ENCODE measurements at places on chromosomes 12 and 14.

- DNase-seq = no peak
Measured at GRCh38 chr12:57515934-57516541, 4.3 kb downstream of the DDIT3 start.

GRCh38 chr12:64618953-64619590 lies 8.8 kb downstream of the RASSF3 start:
- DNase-seq = peak; percentile 72

- no peak for DNase-seq
Measured at GRCh38 chr12:130959632-130960031, 5.9 kb downstream of the ADGRD1 start.

DNA sequence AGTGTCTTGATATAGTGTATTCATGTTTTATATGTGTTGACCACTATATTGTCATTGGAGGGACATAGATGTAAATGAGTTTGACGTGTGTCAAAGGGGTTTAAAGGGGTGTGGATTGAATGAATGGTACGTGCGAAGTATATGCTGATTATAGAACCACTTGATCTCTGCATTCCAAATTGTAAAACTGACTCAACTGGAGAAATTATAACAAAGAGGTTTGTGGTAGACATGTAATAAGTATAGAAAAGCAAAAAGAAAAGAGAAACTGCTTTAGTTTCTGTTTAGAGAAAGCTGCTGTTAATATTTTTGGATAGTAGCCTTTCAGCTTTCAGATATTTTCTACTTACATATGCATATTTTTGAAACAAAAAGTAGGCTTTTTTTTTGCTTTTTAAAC lies 8.9 kb upstream of the MYRFL start:
- DNase-seq = no peak

DNA sequence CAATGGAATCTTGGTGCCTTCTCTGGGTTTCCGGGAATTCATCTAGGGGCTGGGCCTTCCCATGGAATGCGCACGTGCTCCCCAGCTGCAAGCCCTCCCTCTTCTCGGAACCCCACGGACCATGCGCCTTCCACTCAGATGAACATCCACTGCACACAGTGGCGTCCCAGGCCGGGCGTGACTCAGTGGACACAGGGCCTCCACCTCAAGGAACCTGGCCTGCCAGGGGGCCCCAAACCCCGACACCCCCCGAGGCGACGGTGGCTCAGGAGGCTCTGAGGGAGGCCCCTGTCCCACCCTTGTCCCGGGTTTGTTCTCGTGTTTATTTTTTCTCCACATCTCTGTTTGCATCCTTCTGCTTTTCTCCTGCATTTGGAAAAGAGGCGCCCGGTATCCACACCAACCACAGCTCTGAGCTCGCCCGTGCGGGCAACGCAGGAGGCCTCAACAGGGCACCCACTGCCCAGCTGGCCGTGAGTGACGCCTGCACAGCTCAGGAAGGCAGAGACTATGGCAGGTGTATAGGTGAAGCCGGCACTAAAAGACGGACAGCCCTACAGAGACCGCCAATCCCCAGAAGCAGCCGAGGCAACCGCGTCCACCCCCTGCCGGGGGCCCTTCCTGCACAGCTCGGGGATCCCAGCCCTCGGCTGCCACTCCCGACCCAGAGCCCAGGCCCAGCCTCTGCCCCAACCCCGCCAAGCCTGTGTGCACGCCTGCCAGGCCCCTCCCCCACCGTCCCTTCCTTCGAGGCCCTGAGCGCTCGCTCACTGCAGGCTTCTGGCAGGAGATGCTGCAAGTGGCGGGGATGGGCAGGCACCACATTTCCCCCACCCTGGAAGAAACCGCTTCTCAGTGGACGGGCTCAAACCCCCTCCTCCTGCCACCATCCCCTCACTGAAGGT lies 23.8 kb upstream of the GALNT9 start:
- DNase-seq = no peak

GRCh38 chr12:95756362-95756761 lies 34.2 kb downstream of the NTN4 start:
- no peak for DNase-seq

DNA sequence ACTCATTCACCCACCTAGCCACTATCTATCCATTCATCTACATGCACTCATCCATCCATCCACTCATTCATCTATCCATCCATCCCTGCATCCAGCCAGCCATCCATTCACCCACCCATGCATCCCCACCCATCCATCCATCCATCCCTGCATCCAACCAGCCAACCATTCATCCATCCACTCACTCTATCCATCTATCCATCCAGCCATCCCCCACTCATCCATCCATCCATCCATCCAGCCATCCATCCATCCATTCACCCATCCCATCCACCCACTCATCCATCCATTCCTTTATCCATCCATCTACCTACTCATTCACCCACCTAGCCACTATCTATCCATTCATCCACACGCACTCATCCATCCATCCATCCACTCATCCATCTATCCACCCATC lies 73.1 kb downstream of the NOC4L start:
- no peak for DNase-seq

- DNase-seq = no peak
Measured at GRCh38 chr14:74474376-74474775, 18.7 kb downstream of the NPC2 start.

GRCh38 chr14:60865378-60866127 lies 115.3 kb downstream of the TRMT5 start:
- DNase-seq = no peak

- DNase-seq = no peak
Measured at GRCh38 chr12:110647631-110648040, 33.7 kb downstream of the TCTN1 start.

GRCh38 chr14:58560208-58560607 lies 77.6 kb upstream of the DACT1 start:
- peak; percentile 35 for DNase-seq

- DNase-seq = no peak
Measured at GRCh38 chr14:36243183-36243582, 66.7 kb upstream of the PTCSC3 start.

DNA sequence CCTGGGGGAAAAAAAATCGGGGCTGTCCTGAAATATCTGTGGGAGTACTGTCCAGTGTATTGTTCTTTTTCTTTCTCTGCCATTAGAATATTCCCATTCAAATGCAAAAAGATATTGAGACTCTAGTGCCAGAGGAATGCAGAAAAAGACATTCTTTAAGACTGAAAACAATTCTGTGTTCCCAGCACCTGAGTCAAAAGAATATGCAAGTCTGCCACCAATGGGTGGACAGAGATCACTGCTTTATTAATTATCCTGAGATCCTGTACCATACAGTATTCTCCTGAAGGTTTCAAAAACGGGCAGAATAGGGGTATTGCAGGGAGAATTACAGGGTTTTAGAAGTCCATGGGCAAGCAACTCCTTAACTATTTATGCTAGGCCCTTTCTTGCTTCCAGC lies 361.8 kb downstream of the C12orf50 start:
- peak; percentile 18 for DNase-seq

GRCh38 chr12:27619308-27619707 lies 76.9 kb upstream of the REP15 start:
- DNase-seq = peak; percentile 73

DNA sequence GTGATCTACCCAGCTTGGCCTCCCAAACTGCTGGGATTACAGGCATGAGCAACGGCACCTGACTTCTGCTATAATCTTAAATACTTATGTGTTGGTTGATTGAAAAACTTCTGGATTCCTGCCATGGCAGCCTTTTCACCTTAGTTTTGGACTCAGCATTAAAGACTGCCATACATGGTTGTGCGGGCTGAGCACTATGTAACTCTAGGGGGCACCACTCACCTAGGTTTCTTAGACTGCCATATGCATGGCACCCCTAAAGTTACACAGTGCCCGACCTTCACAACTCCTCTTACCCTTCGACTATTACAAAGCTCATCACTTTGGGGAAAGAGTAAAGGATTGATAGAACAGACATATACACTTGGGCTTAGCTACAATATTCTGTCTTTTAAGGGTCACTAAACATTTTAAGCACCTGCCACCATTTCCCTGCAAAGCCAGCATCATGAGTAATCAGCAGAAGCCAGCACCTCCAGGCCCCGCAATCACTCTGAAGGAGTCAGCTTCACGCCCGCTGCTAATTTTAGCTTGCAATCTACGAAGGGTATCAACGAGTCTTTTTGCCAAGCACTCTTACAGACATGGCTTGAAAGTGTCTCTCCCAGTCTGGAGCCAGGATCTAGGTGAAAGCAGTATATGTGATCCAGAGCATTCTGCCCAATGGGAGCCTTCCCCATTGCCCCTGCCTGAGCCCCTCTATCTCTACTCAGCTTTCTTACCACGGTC lies 59.8 kb downstream of the SUDS3 start:
- no peak for DNase-seq

- no peak for DNase-seq
Measured at GRCh38 chr12:58138424-58138823, 197.1 kb downstream of the ATP23 start.

DNA sequence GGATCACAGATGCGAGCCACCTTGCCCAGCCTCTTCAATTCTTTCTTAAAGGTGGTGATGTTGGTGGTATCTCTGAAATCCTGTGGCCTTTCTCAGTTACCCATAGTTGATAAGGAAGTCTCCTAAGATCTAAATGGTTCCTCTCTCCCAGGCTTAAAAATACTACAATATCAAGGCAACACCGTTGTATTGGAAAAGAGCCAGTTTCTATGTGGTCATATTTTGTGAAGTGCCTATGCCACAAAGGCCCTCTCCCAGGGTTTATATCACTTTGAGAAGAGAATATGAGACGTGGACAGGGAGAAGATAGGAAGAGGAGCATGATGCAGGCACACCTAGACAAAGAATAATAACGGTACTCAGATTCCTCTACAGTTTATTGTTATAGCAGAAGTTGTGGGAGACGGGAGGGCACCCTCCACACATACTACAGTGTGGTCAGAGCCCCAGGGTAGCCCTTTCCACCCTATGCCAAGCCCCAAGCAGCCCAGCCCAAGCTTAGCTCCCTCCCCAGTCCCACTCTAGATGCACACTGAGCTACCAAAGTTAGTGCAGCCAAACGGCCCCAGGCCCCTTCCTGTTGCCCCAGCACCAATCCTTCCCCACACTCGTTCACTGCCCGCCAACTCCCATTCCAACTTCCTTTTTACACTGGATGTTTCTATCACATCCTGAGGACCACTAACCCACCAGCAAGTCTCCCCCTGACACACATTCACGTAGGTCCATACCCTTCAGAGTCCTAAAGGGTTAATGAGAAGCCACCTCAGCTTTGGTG lies 8.3 kb downstream of the NDRG2 start:
- no peak for DNase-seq

GRCh38 chr14:33363682-33364081 lies 425.0 kb downstream of the NPAS3 start:
- DNase-seq = peak; percentile 53

DNA sequence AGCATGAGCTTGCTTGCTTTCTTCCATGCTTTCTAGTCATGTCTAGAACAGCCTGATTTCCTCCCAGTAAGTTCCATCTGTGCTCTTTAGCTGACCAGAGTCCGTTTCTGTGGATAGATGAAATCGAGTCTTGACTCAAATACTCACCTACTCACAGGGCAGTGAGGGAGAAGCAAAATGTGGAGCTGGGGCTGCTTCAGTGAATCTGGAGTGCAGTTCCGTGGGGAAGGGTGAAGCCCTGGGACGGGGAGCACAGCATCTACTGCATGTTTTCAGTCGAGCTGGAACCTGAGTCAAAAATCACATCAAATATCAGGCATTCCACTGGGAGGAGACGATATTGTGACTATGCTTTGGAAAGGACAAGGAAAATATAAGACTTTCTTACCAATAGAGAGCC lies 70.3 kb upstream of the PRMT8 start:
- no peak for DNase-seq

DNA sequence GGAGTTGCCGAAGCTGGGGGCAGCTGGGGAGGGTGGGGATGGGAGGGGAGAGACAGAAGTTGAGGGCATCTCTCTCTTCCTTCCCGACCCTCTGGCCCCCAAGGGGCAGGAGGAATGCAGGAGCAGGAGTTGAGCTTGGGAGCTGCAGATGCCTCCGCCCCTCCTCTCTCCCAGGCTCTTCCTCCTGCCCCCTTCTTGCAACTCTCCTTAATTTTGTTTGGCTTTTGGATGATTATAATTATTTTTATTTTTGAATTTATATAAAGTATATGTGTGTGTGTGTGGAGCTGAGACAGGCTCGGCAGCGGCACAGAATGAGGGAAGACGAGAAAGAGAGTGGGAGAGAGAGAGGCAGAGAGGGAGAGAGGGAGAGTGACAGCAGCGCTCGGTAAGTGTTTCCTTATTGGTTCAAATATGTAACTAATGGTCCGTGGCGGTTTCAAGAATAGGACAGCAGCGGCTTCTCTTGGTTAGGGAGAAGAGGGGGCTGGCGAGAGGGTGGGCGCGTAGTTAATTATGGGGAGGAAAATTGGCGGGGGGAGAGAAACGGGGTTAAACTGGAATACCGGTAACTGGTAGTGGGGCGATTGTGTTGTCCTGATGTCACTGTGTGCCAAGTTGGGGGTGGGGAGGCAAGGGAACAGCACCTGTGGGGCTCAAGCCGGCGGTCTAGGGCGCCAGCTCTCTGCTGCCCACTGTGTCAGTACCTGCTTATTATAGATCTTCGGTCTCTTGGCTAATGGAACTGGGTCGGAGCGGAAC lies 8.4 kb downstream of the HOXC8 start:
- DNase-seq = no peak

DNA sequence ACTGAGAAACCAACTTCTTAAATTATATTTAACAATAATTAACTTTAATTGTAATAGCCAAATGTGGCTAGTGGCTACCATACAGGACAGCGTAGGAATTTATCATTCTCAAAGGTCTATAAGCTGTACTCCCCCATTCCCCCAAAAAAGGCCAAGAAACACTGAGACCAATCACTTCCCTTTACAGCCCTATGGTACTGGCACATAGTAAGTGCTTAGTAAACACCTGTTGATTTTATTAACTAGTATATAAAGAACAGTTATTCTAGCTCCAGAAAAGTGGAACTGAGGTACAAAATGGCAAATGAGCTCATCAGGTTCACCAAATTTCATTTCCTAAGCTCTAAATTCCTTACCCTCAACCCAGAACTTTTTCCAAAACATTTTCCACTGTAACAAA lies 6.1 kb upstream of the SRSF9 start:
- no peak for DNase-seq

GRCh38 chr12:20395791-20396550 lies 27.6 kb downstream of the PDE3A start:
- no peak for DNase-seq

- no peak for DNase-seq
Measured at GRCh38 chr14:61472801-61473376, 151.5 kb downstream of the PRKCH start.

DNA sequence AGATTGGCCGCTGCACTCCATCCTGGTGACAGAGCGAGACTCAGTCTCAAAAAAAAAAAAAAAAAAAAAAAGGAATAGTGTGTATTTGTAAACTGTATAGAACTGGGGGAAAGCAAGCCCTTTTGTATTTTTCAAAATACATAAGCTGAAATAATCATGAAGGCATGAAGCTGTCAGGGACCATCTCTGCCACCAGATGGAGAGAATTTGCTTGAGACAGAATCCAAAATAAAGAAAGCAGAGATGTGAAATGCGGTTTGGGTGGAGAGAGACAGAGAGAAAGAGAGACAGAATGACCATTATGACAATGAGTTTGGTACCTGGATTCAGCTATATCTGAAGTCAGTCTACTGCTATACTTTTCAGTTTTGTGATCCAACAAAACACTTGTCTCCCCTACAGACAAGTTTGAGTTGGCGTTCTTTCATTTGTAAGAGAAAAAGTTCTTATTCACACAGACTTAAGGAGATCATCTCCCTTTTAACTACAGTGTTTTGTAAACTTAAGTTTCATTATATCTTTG lies 155.7 kb upstream of the LRIG3 start:
- DNase-seq = no peak

GRCh38 chr12:108622421-108622820 lies 11.3 kb downstream of the SELPLG start:
- no peak for DNase-seq
